AG04449 (cell line): ENCODE measurements at places on chromosomes 12 and 14.

GRCh38 chr14:22460461-22461195, 128.4 kb downstream of the DAD1 start:
- no peak for DNase-seq

- DNase-seq: no peak
These were observed 116.6 kb downstream of the ERC1 start for GRCh38 chr12:1107669-1108068.

- no peak for DNase-seq
These were observed 717 bp downstream of the ORAI1 start for GRCh38 chr12:121626853-121627640.

GRCh38 chr14:103802356-103802755, 45.0 kb downstream of the PPP1R13B start:
- DNase-seq: no peak

DNA sequence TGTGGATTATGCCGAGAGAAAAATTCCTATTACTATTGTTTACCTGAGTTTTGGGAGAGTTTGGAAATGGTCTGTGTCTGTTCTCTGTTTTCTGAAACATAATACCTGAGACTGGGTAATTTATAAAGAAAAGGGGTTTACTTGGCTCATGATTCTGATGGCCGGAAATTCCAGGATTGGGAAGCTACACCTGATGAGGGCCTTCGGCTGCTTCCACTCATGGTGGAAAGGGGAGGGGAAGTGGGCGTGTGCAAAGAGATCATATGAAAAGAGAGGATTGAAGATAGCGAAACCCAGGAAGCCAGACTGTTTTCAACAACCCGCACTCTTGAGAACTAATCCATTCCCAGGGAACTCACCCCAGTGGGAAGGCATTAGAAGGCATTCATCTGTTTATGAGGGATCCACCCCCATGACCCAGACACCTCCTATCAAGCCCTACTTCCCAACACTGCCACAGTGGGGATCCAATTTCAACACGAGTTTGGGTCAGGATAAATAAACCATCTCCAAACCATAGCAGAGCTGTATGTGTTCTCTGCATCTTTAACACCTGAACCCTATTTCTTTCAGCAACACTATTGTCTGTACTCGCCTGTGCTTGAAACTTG, 51.1 kb downstream of the APAF1 start:
- DNase-seq: no peak

DNA sequence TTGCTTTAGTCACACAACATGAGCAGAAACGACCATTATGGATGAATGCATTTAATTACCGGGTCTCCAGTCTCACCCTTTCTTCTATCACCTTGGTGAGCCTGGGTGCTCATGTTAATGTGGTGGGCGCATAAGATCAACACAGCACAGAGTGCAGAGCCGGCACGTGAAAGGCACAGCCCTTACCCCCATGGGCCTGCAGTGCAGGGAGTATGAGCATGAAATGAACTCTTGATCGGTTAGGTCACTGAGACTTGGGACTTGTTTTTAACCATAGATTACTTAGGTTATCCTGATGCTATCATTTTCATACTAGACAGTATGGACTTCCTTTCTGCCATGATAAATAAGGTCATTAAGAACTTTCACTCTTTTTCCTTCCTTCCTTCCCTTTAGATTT, 156.8 kb downstream of the CRADD start:
- DNase-seq: no peak

GRCh38 chr12:85422762-85423161, 142.7 kb downstream of the ALX1 start:
- DNase-seq: no peak

DNA sequence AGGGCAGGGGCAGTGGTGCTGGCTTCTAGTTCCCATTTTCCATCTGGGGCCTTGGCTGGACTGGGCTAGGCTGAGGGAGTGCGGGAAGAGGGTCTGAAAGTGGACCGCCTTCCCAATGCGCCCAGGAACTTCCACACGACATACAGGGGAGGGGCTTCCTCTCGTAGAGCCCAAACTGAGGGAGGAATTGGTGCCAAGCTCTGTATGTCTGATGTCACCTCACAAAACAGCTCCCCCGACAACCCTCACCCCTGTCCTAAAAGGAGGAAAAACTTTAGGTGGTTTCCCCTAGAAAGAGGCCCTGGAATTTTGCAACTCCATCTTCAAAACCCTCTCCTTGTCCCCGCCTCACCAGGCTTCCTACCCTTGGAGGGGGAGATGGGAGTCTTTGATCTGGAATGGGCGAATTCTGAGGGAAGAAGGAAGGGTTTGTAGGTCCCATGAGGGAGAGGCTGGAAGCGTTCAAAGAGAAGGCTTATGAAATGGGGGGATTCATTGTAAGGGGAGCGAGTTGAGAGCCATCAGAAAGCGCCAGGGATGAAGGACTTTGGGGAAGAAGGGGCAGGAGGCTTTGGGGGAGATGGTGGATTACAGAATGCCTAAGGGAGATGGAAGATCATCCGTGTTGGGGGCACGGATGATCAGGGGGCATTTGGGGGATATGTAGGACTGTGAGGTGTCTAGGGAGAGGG, 844 bp downstream of the GLTP start:
- DNase-seq: no peak

GRCh38 chr12:54879150-54879549, 24.8 kb downstream of the MUCL1 start:
- no peak for DNase-seq

GRCh38 chr12:77082021-77082420, 16.7 kb upstream of the E2F7 start:
- DNase-seq: no peak

- DNase-seq: no peak
These were observed 1.1 kb upstream of the ACTR6 start for GRCh38 chr12:100199347-100200149.

DNA sequence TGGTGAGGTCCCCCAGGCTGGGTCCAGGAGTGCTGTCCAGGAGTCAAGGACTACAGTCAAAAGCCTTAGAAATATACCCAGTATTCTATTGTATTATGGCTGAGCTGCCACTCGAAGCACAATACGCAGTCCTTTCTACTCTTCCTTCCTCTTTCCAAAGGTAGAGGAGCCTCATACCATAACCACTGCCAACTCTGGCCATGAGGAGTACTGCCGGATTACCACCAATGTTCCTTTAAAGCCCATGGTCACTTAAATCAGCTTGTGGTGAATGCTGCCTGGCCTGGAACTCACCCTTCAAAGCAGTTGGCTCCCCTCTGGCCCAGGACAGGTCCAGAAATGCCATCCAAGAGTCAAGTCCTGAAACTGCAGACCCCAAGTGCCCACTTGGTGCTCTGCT, 425.4 kb downstream of the SLC16A7 start:
- DNase-seq: no peak

DNA sequence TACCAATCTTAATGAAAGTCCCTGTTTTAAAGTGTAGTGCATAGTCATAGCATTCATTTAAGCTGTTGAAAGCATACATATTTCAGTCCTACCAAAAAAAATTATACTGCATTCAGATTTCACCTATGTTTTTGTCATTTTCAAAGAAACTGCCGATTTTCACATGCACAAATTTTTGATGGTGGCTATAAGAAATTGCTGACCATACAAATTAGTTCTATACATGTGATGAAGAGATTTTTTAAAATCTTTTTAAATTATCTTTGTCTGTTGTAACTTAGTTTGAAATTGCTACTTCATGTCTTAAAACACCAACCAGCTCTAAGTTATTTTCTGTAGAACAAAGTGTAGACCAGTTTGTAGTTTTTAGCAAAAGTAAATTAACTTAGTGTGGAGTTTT, 3.5 kb upstream of the GTF2A1 start:
- DNase-seq: no peak

DNA sequence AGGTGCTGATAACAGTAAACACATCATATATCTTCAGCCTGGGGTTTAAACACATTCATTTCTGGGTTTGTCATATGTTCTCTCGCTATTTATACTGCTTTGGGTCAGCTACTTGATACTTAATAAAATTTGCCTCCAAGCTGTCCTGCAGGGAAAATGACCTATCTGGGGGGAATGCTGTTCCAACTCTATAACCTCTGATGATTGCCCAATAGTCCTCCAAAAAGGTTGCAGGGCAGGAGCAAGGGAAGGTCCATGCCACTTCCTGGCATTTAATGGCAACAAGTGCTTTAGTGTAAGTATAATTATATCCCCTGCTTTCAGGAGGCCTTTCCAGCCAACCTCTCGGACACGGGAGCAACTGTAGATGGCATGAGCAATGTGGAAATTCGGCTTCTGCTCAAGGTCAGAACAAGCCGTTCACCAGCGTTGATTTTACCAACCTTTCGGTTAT, 198.0 kb upstream of the EEA1 start:
- no peak for DNase-seq

GRCh38 chr12:44574586-44574985, 301.5 kb downstream of the NELL2 start:
- no peak for DNase-seq

DNA sequence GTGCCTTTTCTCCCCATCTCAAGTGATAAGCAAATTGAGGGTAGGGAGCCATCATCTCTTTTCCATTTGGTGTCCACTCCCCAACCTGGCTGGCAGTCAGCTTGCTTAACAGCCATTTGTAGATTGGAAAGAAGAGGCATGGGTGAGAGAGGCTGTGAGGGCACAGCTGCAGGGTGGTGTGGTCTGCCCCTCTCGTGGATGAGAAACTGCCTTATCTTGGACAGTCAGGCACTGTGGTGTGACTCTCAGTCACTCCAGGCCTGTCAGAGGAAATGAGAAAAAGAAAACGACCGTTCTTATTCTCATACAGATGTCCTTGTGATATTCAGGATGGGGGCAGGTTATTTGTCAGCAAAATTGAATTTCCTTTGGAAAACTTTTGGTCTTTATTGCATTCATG, 65.1 kb upstream of the SRSF5 start:
- no peak for DNase-seq

GRCh38 chr12:49264466-49264872, 413 bp upstream of the TUBA1C start:
- no peak for DNase-seq

DNA sequence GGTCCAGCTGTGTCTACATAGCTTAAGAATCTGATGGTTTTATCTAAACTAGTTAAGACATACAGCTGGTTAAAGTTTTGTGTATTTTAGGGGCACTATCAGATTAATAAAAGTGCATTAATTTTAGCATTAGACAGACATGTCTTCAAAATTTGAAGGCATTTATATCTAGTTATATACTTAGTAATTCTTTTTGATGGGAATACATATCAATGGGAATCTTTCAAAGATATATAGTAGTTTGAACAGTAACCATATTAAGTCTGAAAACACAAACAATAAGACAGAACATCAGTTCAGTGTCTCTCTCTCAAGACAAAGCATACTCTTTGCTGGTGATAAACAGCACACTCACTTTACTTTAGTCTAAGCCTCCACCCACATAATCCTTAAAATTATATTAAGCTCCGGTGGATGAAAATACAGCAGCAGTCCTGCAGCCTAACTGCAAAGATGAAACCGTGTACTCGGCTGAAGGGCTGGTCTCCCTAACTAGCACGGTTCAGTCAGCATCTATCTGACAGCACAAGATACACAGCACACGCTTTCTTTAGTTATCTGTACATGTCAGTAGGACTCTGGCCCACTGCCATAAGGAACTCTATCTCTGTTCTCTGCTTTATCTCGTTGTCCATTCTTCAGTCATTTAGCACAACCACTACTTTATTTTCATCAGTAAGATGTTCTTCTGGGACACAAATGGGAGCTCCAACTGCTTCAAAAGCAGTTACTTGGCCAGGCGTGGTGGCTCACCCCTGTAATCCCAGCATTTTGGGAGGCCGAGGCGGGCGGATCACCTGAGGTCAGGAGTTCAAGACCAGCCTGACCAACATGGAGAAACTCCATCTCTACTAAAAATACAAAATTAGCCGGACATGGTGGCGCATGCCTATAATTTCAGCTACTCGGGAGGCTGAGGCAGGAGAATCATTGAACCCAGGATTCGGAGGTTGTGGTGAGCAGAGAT, 80.5 kb downstream of the MED13L start:
- DNase-seq: no peak

DNA sequence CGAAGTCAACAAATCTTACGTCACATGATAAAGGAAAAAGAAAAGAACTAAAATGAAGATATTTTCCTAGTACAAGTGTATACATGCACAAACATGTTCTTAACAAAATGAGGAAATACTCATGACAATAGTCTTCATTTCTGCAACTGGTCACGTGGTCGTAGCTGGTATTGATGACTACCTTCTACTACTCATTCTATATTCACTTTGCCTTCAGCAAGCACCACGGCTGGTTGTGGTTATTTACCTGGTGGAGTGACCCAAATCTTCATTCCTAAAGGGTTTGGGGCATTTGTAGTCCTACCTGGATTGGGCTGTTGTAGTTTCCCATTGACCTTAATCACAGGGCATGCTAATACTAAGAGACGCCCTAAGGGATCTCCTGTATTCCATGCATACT, 51.2 kb downstream of the FIGNL2 start:
- no peak for DNase-seq
